ENCODE measurements at places on chromosomes 4 and X.

DNA sequence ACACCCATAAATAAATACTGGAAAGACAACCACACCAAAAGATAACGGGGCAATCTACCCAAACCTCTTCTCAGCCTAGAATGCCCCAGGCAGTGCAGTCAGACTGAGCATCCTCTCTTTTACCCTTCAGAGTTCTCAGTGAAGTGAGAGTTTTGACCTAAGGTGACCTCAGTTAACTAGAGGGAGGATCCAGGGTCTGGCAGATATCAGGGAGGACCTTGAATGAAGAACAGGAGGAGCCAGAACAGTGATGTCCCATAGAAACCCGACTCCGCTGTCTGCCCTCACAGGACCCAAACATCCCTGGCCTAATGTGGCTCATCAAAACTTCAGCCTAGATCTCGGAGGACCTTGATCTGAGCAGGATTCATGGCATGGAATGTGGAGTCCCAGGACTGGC, at the start of gene MAGEB3:
MAGEB3 (plus strand) TSS at position 263 of the 400 bp plus-strand sequence. CDS start 5,268 bp downstream, outside the sequence.
- no peak for DNase-seq

DNA sequence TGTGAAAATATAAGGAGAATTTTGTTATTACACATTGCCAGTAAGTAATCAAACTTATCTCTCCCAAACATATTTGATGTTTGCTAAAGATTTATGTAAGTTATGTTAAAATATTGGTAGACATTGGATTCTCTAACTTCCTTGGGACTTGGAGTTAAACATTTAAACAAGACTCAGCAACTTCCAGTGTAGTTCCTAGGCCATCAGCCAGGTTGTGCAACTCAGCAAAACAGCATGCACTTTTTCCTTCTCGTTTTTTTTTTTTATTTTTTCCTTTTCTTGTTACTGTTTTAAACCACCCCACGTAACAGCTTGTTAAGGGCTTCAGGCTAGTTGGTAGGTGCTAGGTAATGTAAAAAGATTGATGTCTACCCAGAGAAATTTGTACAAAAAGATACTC, 510.4 kb downstream of the ANKRD50 start:
- peak; percentile 31 for DNase-seq

- DNase-seq: no peak
These were observed 46.1 kb upstream of the NAP1L5 start for GRCh38 chr4:88743696-88744095.

DNA sequence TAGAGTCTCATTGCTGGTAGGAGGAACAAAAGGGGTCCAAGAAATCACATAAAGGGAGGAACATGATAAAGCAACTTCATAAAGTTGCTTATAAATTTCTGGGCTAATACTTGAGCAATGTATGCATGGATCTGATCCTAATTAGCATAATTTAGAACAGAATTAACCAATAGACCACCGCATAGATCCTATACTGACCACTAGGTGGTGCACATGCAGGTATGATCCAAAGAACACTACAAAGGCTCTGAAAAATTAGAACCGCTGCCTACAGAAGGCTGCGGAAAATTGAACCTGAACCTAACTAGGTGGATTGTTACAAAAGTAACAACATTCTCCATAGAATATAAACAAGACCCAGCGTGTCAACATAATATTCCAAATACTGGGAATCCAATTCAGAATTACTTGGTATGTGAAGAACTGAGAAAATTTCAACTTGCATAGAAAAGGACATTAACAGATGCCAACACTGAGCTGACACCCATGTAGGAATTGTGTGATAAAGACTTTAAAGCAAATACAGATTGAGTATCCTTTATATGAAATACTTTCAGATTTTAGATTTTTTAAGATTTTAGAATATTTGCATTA, 23.3 kb downstream of the BRCC3 start:
- no peak for DNase-seq

GRCh38 chr4:24980064-24980690, 50.6 kb downstream of the LGI2 start:
- peak; percentile 81 for DNase-seq

DNA sequence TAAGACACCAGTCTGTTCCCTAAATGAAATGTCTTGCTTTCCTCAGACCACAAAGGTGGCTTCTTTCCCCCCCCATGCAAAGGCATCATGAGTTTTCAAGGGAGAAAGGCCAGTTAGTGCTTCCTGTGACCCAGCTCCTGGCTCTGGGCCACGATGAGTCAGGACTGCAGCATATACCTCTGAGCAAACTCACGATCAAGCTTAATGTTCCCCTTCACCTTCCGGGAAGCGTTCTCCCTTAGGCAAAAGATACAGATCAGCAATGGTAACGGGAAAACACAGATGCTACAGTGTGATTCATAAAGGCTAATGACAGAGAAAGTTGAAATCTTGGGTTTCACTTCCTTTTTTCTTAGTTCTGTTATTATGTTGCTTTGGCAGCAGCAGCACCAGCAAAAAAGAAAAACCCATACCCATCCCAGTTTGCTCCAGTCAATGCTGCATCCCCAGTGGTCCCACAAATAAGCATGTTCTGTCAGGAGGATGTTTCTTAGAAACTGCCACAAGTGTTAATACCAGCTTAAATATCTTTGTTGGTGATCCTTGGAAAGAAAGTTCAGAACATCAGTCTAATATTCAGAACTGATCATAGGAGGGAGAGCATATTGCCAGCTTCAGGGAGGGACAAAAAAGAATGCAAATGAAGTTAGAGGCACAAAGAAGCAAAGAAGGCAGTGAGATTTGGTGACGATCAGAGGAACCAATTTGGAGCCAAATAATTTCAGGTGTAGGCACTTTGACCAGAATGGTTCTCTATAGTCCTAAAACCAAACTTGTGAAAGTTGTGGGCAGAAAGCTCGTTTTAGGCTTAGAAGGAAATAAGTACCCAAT, 41.2 kb downstream of the LONRF3 start:
- peak; percentile 24 for DNase-seq

GRCh38 chrX:131217989-131218388, 71.1 kb downstream of the IGSF1 start:
- no peak for DNase-seq

DNA sequence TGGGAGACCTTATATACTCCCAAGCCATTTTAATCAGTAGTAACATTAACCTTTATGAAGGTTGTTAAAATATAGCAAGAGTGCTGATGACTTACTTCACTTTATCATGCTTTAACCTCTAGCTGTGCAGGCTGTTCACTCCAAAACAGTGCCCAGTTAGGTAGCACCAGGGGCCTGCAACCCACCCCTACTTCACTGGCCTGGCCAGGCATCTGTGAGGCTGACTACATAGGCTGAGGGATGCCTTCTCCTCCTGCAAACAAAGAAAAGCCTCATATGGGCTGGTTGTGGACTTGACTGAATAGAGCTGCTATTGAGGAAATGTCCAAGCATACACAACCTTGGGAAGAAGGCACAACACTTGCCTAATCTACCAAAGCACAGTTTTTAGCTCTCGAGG, 172.8 kb downstream of the SHROOM3 start:
- no peak for DNase-seq

DNA sequence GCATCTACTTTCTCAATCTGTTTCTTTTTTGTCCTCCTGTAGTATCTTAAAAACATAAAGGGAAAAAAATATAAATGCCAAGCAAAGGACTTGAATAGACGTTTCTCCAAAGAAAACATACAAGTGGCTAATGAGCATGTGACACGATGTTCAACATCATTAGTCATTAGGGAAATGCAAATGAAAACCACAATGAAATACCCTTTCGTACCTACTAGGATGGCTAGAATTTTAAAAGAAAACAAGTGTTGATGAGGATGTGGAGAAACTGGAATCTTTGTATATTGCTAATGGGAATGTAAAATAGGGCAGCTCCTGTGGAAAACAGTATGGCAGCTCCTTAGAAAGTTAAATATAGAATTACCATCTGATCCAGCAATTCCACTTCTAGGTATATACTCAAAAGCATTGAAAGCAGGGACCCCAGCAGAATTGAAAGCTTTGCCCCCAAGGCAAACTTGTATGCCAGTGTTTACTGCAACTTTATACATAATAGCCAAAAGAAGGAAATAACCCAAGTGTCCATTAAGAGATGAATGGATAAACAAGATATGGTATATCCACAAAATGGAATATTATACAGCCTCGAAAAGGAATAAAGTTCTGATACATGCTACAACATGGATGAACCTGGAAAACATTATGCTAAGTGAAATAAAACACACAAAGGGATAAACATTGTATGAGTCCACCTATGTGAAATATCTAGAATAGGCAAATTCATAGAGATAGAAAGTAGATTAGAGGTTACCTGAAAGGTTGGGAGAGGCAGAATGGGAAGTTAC, 138.3 kb downstream of the SH3KBP1 start:
- no peak for DNase-seq

DNA sequence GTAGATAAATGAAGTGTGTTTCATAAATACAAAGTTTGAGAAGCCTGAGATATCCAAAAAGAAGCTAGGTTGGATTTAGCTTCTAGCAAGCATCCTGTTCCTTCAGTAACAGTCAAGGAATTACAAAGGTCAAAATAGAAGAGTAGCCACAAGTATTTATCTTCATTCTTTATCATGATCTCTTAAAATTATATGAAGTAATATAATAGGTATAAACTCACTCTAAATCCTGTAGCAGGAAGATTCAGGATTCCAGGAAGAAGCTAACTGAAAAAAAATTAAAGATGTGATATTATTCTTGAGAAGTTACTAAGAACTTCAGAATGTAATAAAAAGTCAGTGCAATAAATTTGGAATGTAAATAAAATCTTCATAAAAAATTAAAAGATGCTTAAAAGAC, 31.1 kb upstream of the RXFP1 start:
- DNase-seq: no peak

DNA sequence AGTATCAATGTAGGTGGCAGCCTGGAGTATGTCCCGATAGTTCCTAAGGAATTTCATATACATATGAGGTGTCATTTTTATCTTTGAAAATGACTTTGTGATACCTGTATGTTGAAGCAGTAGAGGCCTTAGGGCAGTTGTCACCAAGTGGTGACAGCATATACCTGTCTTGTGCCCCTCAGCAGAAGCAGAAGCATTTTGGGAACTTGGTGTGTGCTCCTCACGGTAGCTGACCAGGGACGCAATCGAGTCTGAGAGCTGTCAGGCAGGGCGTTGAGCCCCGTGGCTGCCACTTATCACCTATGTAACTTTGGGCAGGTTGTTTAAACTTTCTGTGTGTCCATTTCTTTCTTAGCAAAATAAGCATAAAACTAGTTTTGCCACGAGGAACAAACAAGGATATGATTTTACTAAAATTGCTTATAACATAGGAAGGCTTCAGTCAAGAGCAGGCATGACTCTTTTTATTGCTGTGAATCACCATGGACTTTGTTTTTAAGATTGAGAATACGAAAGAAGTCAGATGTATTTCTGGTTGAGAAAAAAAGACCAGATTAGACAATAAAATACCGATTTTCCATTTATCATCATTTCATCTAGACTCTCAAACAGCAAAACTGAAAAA, 161.5 kb downstream of the CPE start:
- DNase-seq: no peak

- no peak for DNase-seq
These were observed 1131.6 kb upstream of the PCDH7 start for GRCh38 chr4:29588617-29589016.

- no peak for DNase-seq
These were observed 18.3 kb downstream of the SCD5 start for GRCh38 chr4:82780170-82780751.

GRCh38 chr4:89619206-89619962, 217.6 kb downstream of the SNCA start:
- no peak for DNase-seq

DNA sequence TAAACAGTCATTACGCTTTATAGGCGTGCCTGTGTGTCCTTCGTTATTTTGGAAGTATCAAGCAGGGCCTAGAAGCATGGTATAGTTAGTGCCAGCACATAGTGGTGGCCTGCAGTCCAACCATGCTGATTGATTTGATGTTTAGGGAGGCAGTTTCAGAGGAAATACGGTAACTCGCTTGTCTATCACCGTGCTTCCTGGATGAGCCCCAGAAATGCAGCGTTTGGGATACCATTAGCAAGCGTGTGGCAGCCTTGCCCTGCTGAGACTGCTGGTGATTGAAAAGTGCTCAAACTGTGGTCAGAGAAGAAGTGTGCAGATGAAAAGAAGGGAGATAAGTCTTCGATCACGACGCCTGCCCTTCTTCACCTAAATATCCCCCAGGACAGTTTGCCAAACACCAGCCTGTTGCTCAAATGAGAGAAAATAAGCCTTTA, 158.4 kb downstream of the CHIC2 start:
- peak; percentile 77 for DNase-seq

GRCh38 chr4:116020141-116020722, 906.8 kb upstream of the NDST4 start:
- DNase-seq: no peak

DNA sequence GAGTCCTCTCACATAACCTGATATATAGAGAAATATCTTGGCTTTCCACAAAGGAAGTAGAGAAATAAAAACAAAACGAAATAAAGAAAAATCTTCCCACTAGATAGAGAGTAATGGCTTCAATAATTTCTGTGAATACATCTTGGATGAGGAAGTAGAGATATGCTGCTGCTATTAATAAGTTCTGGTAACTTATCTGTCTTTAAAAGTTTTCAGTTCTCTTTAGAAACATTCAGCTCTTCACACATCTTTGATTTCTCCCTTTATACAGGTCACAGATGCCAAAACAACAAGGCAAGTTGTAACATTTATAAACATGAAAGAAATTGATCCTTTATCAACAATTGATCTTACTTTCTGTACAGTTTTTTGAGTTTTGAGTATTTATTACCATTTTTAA, 615.8 kb downstream of the TRAM1L1 start:
- DNase-seq: no peak
